Activated CD4-positive, alpha-beta T cell treated with anti-CD3 and anti-CD28 coated beads for 48 hours (primary cell): ENCODE measurements at places on chromosomes 12 and 14.

GRCh38 chr14:101914083-101914482, 50.3 kb upstream of the DYNC1H1 start:
- no peak for DNase-seq

DNA sequence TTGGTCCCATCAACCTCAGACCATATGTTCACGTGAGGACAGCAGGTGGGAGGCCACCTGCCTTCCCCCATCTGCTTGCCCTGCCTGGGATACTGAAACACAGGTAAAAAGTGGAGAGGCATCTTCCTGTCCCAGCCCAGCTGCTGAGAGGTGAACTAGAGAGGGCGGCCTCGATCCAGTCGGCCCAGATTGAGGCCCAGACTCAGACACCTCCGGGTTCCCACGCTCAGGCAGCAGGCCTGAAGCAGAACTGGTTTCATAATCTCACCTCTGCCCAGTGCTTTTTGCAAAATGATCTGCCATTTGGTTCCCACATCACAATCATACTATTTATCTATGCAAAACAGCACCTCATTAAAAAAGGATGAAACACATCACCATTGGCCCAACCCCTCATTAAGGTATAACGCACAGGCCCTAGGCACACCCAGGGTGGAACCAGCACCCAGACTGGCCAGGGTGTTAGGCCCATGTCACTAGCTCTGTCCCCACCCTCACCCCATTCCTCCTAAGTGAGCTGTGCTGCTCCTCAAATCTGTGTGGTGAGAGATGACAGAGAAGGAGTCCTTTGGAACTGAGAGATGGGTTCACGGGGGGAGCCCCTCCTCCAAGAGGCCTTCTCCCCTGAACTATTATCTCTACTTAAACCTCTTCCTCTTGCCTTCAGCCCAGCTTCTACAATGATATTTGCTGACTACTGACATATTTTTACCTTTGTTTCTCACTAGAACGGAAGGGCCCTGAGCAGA, 81.1 kb downstream of the ZFP36L1 start:
- DNase-seq, result no peak

GRCh38 chr14:45270031-45270430, 17.0 kb upstream of the MIS18BP1 start:
- DNase-seq, result no peak

- peak; percentile 27 for DNase-seq
These were observed 172.3 kb upstream of the ATXN7L3B start for GRCh38 chr12:74365178-74365964.

GRCh38 chr12:2691345-2692071, 103.3 kb upstream of the FKBP4 start:
- DNase-seq, result peak; percentile 61

DNA sequence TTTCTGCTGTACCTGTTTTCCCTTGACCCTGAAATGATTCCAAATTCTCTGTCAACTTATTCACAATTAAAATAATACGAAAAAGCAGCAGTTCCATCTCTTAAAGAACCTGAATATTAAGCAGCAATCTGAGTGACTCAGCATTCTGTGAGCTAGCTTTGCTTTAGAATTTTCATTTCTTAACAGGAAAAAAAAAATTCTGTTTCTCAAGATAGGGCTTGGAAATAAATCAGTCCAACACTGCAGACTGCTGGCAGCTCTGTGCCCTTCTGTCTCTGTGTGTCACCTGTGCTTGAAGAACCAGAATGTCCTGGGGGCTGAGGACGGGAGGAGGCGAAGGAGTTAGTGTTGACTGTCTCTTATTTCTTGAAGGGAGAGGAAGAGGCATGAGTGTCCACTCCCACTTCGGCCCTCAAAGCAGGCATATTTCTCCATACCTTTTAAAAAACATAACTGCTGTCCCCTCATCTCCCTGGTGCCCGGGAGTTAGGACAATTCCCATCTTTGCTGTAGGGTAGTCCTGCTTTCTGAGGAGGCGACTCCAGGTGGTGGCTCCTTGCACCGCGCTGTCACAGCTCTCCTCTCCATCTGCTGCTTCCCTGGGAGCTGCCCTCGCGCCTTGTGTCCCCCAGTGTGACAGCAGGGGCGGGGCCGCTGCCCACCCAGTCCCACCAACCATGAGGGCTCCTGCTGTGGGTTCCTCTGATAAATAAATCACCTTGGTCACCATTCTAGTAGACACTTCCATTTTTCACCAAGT, 203.1 kb downstream of the CALM1 start:
- DNase-seq, result no peak

- peak; percentile 57 for DNase-seq
These were observed 728 bp upstream of the STON2 start for GRCh38 chr14:81400852-81401251.

GRCh38 chr14:58280954-58281787, 17.2 kb upstream of the ARID4A start:
- DNase-seq, result peak; percentile 40

GRCh38 chr14:56162476-56162875, 44.3 kb downstream of the PELI2 start:
- no peak for DNase-seq

GRCh38 chr14:52153939-52154338, 85.1 kb upstream of the NID2 start:
- no peak for DNase-seq

DNA sequence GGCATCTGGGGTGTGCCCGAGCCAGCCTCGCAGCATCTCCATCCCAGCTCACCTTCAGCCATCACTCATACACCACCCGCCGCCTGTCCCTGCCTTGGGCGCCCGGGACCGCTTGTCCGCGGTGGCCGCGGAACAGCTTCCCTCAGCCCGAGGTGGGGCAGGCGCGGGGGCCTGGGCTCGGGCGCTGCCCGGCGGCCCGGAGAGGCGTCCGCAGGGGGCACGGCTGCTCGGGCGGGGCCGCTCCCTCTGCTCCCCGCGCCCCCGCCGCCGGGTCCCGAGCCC, 430 bp downstream of the SLC41A2 start:
- DNase-seq, result peak; percentile 46

DNA sequence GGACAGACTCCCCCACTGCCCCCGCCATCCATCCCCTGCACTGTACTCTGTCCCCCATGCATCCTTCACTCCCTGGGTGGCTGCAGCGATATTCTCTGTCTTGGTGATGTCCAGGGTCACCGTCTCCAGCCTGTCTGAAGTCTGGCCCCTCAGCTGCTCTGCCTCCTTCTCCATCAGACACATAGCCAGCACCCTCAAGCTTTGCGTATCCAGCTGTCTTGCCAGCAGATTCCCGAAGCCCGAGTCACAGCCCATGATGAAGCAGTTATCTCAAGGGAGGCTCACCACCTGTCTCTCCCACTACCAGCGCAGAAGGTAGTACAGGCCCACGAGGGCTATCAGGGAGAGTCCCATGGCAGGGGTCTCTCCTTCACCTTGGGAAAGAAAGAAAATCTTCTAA, 77.8 kb downstream of the HSD17B6 start:
- DNase-seq, result no peak

GRCh38 chr14:29712601-29713000, 215.0 kb downstream of the PRKD1 start:
- DNase-seq, result no peak

GRCh38 chr14:23895480-23895879, 58.1 kb upstream of the DHRS4 start:
- DNase-seq, result no peak

- no peak for DNase-seq
These were observed 6.1 kb upstream of the BCL2L14 start for GRCh38 chr12:12064596-12064995.

GRCh38 chr12:124939079-124939420, 24.6 kb upstream of the UBC start:
- peak; percentile 69 for DNase-seq

- peak; percentile 80 for DNase-seq
These were observed 17.1 kb upstream of the EMP1 start for GRCh38 chr12:13179211-13180074.

DNA sequence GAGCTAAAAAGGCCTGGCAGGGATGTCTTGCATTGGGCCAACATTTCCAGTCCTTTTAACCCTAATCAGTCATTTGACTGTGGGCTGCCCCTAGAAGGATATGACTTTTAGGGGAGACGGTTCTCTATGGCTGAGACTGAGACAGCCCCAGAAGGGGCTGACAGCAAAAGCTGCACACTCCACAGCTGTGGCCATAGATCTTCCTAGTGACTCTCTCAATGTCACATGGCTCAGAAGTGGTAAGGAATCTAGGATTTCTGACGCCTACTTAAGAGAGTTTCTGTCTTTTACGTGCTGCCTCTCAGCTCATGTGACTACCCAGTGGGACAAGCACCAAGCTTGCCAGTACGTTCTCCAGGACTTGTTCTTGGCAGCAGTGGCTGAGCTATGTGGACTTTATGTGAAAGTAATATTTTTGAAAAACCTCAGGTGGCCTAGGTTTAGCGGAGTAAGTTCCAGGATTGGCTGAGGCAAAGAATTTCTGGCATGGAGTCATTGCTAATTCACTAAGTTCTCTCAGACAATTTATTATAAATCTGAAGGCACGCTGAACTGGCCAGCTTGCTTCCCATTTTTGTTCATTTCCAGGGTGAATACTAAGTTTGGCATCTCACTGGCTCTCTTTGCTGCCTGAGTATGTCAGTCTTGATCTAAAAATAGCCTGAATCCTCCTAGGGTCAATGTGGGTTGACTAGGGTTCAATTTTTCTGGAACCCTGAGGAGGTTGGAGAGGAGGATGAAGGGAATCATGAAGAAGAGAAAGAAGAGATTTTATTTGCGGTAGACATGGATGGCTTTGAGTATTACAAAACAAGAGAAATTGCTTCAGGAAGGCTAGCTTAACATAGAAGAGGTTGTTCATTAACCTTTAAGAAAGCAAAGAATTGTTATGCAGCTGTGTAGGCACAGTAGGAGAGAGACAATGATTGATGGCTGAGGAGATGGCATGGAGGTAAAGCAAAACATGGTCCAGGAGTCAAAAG, 271.8 kb downstream of the AEBP2 start:
- DNase-seq, result no peak

DNA sequence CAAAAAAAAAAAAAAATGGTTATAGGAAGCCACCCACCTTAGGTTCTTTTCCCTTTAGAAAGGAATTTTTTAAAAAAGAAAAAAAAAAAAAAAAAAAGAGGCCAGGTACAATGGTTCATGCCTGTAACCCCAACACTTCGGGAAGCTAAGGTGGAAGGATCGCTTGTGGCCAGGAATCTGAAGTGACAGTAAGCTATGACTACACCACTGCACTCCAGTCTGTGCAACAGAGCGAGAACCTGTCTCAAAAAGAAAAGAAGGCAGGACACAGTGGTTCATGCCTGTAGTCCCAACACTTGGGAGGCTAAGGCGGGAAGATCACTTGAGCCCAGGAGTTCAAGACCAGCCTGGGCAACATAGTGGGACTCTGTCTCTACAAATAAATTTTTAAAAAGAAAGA, 36.0 kb downstream of the SPTLC2 start:
- no peak for DNase-seq
